Activated T-cell treated with anti-CD3 and anti-CD28 coated beads, Interleukin-2, amount 50 U/mL, for 48 hours (primary cell): ENCODE measurements at places on chromosomes 1 and 21.

DNA sequence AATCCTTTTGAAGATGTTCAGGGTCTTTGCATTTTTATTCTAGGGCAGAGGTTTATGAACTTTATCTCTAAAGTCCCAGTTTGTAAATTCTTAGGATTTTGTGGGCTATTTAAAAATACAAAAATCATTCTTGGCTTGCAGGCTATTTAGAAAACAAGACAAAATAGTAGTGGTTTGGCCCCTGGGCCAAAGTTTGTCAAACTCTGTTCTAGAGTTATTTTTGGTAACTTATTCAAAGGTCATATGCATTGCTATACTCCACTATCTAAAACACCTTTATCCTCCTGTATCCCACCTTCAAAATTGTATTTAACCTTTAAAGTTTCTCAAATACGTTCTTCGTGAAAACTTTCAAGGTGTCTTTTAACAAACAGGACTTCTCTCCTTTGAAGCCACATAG lies 75.5 kb upstream of the LRRC53 start:
- DNase-seq = no peak

DNA sequence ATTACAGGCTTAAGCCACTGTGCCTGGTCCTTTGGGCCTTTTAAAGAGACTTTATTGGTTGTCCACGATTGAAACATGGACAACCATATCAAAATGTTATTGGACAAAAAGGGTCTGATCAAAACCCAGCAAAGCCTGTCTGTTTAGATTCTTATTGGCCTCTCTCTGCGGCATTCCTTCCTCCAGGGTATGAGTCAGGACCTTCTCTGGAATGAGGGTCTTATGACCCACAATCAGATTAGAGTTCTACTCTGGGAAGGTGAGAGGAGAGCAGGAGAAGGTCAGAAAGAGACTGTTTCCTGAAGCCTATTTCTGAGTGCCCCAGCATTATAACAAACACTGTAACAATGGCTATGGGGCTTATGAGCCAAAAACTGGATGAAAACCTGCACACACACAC lies 7.9 kb downstream of the LURAP1 start:
- DNase-seq = no peak

- no peak for DNase-seq
These were observed 26.0 kb downstream of the PTP4A2 start for GRCh38 chr1:31911994-31912780.

DNA sequence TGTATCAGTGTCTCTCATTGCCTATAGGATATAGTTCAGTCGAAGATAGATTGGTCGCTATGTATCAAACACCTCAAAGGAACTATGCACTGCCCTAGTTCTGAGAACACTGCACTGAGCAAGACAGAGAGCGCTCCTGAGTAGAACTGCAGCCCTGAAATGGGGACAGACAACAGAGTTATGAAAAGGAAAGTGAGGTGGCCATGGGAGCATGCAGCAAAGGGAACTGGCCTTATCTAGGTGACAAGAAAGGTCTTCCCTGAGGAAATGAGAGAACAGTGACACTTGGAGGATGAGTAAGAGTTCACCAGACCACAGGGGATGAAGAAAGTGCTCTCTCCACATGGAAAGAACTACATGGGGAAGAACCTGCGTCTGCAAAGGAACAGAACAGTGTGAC lies 7.5 kb upstream of the G0S2 start:
- DNase-seq = no peak

DNA sequence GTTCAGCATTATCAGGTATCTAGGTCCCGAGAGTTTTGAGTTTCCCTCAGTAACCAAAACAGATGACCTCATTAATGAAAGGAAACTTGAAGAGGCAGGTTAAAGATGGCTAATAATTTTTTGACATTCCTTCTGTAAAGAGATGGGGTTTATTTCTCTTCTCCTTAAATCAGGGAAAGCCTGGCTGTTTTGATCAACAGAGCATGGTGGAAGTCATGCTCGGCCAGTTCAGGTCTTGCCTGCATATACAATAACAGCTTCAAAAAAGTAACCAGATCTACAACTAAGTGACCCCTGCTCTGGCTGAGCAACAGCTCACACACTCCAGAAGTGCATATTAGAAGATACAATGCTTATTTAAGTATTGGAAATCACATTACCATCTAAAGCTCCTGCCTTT lies 36.6 kb upstream of the POU2F1 start:
- DNase-seq = no peak

GRCh38 chr1:50183378-50184133 lies 74.8 kb downstream of the ELAVL4 start:
- DNase-seq = no peak

GRCh38 chr1:43947874-43948437 lies 1.2 kb downstream of the IPO13 start:
- no peak for DNase-seq

- DNase-seq = no peak
These were observed 36.0 kb downstream of the CNIH4 start for GRCh38 chr1:224392411-224393249.

- no peak for DNase-seq
These were observed 25.1 kb upstream of the HTR1D start for GRCh38 chr1:23242414-23242813.

- DNase-seq = no peak
These were observed 354.3 kb downstream of the SRGAP2C start for GRCh38 chr1:121538943-121539575.

- no peak for DNase-seq
These were observed 206.4 kb upstream of the LMO4 start for GRCh38 chr1:87122243-87122642.

- DNase-seq = no peak
These were observed 89.5 kb downstream of the NRIP1 start for GRCh38 chr21:14975136-14975919.

- peak; percentile 51 for DNase-seq
These were observed 61.6 kb downstream of the PTGS2 start for GRCh38 chr1:186618401-186619170.

DNA sequence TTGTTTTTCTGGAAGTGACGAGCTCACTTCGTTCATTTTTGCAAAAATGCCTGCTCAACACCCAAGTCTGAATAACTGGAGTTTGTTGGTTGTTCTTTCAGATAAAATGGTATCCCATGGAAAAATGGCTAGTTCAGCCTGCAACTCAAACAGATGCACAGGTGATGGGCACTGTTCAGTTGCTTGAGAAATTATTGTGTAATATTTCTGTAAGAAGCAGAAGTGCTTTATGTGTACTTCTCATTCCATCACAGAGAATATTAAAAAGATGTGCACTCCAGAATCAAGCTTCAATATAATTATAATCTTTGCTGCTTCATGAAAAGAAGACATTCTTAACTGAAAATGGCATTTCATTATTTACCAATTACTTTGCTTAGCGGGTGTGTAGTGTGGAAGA lies 9.1 kb downstream of the SYT2 start:
- DNase-seq = no peak

- DNase-seq = no peak
These were observed 394.2 kb downstream of the VAV3 start for GRCh38 chr1:107570768-107571167.

- no peak for DNase-seq
These were observed 62.1 kb downstream of the SNX7 start for GRCh38 chr1:98723574-98723973.
